ENCODE measurements at places on chromosomes 6 and 20.

DNA sequence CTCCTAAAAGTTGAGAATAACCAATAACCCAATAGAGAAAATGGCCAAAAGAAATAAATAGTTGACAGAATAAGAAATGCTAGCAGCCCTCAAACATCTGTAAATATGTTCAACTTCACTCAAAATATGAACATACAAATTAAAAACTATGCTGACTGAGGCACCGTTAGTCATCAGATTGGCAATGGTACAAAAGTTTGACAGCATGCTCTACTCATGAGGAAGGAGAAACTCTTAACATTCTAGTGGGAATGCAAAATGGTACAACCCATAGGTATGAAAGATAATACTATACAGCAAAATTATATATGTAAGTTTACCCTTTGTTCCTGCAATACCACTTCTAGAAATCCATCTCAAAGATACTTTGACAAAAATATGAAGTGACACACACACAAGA is 1.6 kb upstream of the ZSCAN12 start:
- DNase-seq, result no peak

- DNase-seq, result no peak
Observed at GRCh38 chr6:68729377-68729903, 94.4 kb downstream of the ADGRB3 start.

- DNase-seq, result no peak
Observed at GRCh38 chr20:58700121-58700821, 7.7 kb downstream of the NPEPL1 start.

GRCh38 chr6:136886091-136886490 is 36.0 kb upstream of the SLC35D3 start:
- DNase-seq, result no peak

DNA sequence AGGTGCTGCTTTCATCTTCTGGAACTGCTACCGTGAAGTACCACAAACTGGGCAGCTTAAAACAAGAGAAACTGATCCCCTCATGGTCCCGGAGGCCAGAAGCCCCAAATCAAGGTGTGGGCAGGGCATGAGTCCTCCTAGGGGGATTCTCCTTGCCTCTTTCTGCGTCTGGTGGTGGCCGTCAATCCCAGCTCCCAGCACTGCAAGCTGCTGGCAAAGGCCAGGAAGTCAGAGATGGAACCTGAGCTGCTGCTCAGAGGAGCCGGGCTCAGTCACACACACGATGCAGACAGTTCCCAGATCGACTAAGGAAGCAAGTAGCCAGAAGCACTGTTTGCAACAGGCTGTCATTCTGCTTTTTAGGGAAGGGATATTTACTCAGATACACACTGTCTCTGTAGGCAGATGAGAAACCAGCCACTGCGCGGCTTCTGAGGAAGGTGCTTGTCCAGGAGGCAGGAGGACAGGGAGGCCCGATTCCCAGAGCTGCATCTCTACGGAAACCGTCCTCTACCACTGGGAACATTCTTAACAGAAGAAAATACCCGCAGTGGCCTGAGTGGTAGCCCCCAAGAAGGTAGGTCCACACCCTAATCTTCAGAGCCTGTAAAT is 15.5 kb downstream of the BHLHE23 start:
- DNase-seq, result no peak

DNA sequence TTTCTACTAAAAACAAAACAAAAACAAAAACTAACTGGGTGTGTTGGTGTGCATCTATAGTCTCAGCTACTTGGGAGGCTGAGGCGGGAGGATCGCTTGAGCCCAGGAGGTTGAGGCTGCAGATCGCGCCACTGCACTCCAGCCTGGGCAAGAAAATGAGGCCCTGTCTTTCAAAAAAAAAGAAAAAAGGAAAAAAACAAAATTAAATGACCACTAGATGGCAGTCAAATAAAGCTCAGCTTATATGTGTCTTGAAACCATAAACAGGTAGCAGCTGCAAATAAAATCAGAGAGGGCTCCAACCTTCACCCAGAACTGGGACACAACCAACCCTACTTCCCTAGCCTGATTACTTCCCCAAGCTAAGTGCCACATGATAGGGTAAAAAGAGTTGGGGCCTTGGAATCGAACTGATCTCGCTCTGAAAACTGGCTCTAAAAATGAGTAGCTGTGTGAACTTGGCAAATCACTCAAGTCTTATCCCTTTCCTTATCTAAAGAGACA is 67.1 kb upstream of the ADGRF4 start:
- DNase-seq, result no peak

DNA sequence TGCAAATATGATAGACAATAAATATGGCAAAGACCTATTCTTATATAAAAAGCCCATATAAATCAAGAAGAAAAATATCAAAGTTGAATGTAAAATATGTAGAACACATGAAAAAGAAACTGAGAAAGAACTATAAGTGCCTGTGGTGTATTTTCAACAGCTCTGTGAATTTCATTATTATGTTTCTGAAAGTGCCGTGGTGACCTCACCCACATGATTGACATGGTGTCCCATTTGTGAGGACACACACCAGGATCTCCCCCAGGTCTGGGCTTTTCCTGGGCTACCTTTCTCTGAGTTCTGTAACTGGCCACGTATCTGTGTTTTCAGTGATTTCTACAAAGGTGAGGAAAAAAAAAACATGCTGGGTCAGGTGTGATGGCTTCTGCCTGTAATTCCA is 86.7 kb downstream of the BMP6 start:
- DNase-seq, result no peak

DNA sequence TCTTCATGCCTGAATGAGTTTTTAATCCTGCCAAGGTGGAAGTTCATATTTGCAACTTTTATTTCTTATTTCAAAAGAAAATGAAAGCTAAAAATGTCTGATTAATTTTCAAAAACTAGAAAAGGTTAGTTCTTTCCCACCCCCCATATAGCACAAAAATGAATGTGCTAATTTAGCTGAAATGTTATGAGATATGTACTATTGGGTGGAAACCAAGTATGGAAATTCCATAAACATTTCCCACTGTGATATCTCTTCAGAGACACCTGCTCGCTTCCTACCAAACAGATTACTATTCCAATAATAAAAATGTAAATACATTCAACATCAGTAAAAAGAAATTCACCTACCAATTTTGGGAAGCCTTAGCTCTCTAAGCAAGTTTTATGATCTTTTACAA is 678.6 kb upstream of the ID4 start:
- DNase-seq, result no peak

DNA sequence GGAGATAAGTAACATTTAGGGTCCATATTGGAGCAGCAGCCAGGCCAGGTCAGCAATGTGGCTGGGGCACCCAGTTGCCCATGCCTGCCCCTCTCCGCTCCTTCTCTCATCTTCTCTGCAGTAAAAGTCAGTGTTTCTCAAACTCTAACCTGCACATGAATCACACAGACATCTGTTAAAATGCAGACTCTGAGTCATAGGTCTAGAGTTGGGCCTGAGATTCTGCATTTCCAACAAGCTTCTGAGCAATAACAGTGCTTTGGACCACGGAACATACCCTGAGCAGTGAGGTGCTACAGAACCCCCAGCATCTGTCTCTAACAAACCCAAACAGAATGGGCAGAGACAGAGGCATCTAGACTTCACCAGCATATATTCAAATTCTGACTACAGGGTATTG is 10.1 kb downstream of the PHF10 start:
- DNase-seq, result no peak

GRCh38 chr6:71393471-71393870 is 104.9 kb downstream of the OGFRL1 start:
- DNase-seq, result no peak

GRCh38 chr20:44584162-44584561 is 1.8 kb downstream of the PKIG start:
- DNase-seq, result no peak

- DNase-seq, result no peak
Observed at GRCh38 chr20:63027922-63028389, 21.2 kb upstream of the BHLHE23 start.

- no peak for DNase-seq
Observed at GRCh38 chr6:28980137-28980851, 24.8 kb downstream of the ZNF311 start.

DNA sequence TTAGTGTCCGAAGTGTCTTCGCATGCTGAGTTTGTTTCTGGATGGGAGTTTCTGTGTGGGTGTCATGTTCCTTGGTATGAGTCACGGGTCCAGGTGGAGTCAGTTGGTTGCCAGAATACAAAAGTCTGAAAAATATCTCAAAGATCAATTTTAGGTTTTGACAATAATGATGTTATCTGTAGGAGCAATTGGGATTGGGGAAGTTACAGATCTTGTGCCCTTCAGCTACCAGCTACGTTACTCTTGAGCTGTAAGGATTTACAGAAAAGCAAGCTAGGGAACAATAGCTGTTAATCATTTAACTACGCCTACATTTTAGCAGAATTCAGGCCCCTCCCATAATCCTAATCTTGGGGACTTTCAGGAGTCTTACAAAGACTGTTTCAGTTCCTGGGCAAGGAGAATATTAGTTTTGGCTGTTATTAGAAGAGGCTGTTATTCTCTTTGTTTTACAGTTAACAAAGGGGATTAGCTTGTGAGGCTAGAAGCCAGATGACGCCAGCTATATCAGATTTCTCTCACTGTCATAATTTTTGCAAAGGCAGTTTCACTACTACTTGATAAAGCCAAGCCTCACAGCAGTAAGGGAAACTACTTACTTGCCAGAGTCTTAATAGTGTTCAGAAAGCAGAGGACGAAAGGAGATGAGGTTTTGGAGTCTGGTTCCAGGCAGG is 15.4 kb upstream of the SLC22A16 start:
- DNase-seq, result no peak

DNA sequence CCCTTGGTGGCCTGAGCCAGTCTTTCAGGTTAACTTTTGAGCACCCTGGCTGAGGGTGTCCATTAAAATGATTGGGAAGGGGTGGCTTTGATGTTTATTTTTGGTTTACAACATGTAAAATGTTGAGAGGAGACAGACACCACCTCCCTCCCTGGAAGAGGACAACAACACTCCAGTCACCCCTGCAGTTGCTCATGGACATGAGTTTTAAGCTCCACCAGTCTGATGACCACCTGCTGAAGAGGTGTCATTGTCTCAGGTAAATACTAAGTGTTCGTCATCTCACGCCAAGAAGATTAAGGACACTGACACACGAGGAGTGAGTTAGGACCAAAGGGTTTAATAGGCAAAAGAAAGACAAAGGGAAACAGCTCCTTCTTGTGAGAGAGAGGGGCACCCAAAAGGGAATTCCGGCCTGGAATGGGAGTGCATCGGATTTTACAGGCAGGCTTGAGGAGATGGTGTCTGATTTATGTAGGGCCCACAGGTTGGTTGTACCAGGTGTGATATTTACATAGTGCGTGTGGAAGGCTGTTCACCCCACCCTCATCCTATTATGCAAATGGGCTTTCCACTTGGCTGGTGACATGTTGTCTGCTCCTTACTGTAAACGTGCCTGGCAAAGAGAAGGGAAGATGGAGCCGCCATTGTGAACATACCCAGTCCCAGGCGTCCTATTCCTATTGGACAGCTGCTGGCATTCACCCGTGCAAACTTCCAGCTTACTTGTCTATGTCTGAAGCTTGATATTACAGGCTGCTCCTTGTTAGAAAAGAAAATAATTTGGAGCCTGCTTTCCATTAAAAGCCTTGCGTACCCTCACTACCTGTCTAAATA is 6.6 kb downstream of the HLA-B start:
- DNase-seq, result no peak

GRCh38 chr6:20533746-20534294 is 437 bp upstream of the CDKAL1 start:
- no peak for DNase-seq

- DNase-seq, result no peak
Observed at GRCh38 chr6:100378576-100378975, 86.1 kb downstream of the SIM1 start.

DNA sequence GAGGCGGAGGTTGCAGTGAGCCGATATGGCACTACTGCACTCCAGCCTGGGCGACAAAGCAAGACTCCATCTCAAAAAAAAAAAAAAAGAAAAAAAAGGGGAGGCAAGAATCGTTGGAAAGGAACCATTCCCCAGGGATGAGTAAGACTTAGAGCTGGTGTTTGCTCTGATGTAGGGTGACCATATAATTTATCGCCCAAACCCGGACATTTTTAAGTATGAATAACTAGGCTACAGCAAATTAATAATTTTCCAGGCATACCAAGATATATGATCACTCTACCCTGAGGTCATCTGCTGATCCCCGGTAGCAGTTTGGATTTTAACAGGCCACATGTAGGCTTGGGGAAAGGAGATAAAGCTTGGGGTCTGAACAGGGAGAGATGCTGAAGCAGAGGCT is 260.9 kb downstream of the BTBD9 start:
- no peak for DNase-seq

DNA sequence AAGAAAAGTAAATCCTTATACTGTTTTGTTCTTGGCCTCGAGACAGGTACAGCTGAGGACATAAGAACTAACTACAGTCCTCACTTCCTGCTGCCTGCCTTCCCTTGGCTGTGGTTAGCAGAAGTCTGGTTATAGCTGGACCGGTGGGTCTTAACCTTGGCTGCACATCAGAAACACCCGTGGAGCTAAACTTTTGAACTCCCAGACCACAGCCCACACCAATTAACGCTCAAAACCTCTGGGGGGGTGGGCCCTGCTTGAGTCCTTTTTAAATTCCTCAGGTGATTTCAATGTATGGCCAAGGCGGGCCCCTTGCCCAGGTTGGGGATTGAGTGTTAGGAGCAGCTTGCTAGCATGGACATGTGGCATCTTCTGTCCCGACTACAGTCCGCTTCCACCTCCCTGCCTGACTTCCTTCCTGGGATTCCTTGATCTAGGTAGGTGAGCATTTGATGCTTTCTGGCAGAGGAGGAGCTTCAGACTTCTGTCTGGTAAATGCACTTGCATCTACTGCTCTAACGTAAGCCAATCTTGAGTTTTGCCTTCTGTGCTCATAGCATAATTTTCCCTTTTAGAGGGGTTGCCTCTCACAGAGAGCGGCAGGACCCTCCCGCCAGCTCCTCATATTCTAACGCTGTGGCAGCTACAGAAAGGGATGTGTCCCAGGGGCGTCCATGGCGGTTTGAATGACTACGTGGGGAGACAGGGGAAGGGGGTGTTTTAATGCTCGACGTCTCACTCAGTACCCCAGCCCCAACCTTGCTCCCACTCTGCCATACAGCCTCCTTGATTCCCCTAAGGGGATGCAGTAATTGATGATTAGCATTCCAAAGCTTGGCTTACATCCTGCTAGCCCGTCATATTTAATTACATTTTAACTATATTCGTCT is 390.1 kb downstream of the ZFAND3 start:
- no peak for DNase-seq
